ENCODE measurements at places on chromosomes 1 and 21.
A peak's percentile ranks its signal among the peaks of the same experiment; 100 is the strongest.

DNA sequence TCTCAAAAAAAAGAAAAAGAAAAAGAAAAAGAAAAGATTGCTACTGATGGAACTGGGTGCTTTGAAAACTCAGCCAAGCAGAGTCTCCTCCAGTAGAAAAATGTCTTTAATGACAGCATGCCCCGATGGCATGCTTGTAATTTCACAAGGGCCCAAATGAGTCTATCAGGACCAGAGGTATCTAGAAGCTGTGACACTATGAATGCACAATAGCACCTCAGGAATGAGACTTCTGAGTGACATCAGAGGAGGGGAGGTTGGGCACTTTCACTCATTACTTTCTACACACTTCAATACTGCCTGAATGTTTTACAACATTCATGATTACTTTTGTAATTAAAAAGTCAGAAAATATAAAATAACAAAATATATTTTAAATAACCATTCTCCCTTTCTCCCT is 15.1 kb upstream of the CD58 start:
- no peak for DNase-seq

DNA sequence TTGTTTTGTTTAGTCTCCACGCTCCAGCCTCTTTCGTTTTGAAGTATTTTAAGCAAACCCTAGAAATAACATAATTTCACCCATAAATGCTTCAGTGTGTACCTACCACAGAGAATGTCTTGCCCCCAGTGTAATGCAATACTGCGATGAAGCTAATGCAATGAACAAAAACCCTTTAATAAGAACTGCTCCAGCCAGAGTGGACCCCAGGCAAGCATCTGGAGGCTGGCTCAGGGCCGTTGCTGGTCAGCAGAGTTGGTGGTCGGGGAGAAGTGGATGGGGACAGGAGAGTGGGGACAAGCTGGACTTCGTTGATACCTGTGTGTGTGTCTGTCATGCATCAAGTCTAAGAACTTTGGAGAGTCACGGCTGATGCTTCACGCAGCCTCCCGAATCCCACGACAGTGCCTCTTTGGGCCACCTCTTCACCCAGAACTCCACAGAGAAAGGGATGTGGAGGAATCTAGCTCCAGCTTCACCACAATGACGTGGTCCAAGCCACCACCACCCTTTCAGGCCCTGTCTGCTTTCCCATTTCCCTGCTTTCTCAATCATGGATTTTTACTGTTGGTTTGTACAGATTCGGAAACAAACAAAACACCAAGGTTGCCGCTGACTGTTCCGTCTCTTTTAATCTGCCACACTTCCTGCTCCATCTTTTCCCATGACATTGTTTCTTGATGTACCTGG is 108.6 kb upstream of the ERRFI1 start:
- DNase-seq = no peak

- DNase-seq = no peak
These were observed 64.2 kb downstream of the IRF2BP2 start for GRCh38 chr1:234545517-234546386.

DNA sequence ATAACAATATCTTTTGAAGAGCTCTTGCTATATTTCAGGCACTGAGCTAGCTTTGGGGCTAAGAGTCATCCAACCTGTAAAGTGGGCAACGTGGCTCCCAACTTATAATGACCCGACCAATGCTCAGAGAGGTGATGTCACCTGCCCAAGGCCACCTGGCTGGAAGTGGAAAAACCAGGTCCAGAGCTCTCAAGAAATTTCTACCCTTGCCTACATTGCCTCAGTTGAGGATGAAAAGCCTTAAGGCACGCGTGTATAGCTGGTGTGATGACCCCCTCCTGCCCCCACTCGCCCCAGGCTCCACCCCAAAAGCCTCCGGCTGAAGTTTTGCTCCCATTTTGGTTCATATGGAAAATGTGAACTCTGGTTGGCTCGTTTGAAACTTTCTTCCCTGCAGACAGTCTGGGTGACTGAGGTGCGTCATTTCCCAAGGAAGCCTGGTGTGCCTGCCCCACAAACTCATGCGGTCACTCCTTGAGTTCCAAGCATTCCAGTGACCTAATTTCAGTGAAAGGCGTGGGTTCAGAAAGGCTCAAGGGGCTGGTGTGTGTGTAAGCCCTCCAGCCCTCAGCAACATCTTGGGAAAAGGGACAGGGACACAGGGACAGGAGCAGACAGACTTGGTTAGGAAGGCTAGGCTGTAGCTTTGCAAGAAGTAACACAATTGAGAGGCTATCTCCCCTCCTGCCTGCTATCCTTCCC is 20.5 kb downstream of the HTR1D start:
- DNase-seq = no peak

GRCh38 chr1:27144049-27144748 is 10.7 kb downstream of the SLC9A1 start:
- DNase-seq = no peak

DNA sequence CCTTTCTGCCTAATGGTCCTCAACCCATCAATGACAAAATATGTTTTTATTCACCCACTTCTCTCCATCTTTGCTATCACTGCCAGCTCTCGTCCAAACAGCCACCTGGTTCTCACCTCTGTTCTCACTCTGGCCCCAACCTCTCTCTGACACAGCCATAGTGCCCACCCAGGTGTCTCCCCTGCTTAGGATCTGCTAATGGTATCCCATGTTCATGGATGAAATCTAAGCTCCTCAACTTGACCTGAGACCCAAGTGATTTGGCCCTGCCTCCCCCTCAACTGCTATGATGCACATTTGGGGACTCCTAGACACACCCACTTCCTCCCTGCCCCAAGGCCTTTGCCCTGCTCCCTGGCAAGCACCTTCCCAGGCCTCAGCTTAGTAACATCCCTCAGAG is 25.9 kb downstream of the KIF17 start:
- peak; percentile 48 for DNase-seq

- no peak for DNase-seq
These were observed 95.6 kb upstream of the RAB3GAP2 start for GRCh38 chr1:220367833-220368232.
